ENCODE measurements at places on chromosomes 12 and 14.

GRCh38 chr12:15918066-15918465 is 6.9 kb downstream of the DERA start:
- DNase-seq, result no peak

DNA sequence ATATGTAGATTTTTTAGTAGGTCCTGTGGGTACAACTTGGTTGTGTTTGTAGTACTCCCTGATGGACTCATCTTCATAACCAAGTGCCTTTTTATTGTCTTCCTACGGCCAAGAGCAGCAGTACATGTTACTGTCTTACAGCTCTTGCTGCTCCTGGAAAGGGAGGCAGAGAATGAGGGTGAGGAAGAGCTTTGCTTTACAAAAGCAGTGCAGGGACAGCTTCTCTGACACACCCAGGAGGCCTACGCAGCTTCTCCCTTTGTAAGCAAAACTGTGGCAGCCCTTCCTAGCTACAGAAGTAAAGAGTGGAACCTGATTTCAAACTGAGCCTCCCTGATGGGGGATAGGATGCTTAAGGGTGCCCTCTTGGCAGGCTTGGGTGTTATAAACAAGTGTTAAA is 18.6 kb downstream of the MYRFL start:
- DNase-seq, result no peak

GRCh38 chr12:49314811-49315210 is 8.2 kb upstream of the TROAP start:
- no peak for DNase-seq

DNA sequence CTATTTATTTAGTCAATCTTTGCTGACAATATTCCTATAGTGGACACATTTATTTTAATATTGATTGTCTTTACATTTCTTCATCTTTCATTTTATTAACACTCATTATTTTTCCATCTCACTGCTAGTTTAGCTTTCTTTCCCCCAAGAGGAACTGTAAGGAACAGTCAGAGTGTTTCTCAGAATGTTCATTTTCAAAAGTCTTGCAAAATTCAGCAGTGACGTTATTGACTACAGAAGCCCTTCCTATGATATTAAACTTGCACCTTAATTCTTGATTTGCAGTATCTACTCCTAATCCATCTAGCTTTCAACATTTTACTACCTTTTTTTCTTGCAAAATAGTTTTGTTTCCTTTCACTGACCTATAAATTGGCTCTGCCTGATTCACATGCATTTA is 13.0 kb downstream of the CLEC2B start:
- DNase-seq, result no peak

DNA sequence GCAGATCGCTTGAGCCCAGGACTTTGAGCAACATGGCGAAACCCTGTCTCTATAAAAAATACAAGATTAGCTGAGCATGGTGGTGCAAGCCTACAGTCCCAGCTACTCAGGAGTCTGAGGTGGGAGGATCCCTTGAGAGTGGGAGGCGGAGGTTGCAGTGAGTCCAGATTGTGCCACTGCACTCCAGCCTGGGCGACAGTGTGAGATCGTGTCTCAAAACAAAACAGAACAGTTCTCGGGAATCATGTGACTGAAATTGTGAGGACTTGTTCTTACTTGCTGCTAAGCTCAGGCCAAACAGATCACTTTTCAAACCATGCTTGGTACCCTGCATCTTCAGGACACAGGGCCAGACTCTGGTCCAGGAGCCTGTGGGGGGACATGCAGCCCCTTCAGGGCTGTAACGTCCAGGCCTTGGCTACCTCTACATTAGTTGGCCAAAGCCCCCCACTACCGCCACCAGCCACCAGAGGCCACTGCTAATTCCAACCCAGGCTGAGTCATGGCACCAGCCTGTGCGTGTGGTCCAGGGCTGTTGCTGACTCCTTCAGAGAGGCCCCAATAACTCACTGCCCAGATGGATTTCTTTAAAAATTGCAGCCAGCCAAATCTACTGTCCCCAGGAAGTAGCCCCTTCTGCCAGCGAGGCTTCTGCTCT is 33.4 kb upstream of the SYNDIG1L start:
- peak; percentile 24 for DNase-seq

DNA sequence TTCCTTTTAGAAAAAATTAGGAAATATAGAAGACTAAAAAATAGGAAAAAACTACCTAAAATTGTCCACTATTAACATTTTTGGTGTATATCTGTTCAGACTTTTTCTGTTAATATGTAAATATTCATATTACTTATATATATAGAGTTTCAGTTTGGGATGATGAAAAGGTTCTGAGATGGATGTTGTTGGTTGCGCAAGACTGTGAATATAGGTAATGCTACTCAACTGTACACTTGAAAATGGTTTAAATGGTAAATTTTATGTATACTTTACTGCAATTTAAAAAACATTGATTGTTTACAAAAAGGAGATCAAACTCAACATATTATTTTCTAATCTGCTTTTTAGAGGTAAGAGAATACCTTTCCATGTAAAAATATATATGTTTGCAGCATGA is 200.9 kb downstream of the RAD51B start:
- no peak for DNase-seq

DNA sequence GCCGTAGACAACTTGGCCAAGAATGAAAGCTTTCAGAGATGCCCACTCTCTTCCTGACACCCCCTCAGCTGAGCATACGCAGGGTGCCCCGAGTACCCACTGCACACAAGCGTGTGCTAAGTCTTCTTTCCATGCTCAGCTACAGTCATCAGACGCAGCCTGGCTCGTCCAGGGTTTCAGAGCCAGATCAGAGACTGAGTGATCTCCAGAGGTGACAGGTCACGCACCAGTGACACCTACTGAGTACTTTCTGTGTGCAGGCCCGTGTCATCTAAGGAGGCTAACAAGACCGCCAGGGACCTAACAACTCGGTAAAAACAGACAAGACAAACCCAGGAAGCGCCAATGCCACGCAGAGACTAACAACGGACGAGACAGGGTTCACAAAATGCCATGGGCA is 25.1 kb downstream of the STX2 start:
- DNase-seq, result no peak

DNA sequence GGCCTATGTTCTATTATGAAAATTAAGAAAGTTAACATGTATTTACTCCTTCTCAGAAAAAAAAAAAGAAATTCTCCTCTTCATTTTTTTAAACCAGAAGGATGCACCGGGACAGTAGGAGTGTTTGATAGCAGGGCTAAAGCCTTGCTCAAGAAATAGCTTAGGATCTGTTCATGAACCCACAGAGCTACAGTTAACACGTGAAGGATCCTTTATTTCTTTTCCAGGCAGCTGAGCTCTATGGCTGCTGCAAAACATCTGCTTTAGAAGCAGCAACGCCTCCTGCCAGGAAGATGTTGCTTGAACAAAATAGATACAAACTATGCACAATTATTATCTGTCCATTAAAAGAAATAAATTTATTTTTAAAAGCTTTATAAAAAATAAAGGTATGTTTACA is 254.8 kb downstream of the PRKD1 start:
- no peak for DNase-seq

- no peak for DNase-seq
Observed at GRCh38 chr12:536751-537245, 77.1 kb downstream of the B4GALNT3 start.

DNA sequence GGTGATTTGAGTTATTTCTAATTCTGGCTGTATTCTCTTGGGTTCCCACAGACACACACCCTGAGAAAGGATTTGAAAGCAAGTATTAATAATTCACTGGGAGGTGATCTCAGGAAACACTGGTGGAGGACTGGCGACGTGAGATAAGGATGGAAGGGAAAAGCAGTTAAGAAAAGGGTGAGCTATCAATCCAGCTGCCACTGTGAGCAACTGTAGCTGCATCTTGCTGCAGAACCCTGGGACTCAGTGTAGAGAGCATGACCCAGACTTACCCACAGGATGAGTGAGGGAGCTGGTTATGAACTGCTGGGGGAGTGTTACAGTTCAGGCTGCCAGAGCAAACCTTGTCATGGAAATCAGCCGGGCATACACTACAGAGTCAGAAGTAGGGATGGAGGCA is 71.9 kb downstream of the RESF1 start:
- DNase-seq, result no peak

DNA sequence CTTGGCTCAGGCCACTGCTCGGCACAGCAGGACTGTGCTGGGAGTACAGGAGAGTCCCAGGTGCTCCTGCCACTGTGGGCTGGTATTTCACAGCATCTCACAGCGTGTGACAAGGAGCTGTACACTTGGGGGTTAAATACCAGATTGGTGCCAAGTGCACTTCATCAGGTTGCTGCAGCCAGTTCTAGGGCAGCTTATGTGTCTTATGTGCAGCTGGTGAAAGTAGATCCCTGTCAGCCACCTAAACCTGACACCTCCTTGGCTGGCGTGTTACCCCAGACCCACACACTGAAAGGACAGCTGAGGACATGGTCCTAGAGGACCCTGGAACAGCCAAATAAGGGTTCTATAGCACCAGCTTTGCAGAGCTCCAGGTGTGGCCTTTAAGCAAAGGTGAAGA is 18.9 kb downstream of the PLEKHH1 start:
- DNase-seq, result no peak

DNA sequence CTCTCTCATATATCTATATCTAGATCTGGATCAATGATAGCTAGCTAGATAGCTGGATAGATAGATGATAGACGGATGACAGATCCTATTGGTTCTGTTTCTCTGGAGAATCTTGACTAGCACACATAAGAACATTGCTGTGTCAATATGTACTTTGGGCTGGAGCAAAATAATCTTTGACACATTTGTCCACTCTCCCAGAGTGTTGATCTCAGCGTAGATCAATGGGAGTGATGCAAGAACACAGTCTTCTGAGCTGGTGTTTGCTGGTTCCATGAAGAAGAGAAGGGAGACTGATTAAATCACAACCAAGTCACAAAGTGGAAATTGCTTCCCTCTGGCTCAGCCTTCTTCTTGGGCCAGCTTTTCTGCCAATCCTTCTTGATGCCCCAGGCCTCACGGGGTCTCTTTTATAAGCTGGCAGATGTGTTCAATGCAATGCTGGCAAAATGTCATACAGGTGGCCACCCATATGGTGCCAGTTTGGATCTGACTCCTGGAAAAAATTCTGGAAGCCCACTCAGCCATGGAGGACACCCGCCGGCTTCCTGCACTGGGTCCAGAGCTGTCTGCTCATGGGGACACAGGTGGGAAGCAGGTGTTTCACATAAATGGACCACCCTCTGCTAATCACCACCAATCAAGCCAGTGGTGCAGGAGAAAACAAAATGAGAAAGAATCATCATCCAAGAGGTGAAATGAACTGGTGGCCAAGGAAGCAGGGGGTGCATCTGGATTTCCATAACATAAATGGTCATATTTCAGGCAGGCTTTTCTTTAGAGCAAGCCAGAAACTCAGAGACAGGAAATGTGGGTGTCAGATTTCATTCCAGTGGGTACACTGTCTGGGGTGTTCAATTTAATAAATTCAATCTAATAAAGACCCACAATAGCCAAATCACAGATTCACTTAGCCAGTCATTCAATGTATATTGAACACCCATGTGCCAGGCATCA is 310.3 kb downstream of the DPF3 start:
- DNase-seq, result no peak

DNA sequence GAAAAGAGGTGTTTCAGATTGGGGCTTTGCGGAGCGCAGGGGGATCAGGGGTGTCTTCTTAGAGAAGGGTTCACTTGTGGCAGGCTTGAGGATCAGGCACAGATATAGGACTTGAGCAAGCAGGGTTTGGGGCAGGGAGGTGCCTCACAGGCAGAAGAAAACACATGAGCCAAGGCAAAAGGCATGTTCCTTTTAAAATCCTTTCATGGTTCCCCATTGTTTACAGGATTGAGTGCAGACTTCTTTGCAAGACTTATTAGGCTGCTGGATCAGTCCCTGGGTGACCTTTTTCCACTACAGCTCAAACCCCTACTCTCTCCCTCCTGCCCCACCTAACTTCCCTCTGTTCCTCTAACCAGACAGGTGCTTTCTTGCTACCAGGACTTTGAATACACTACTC is 19.7 kb downstream of the HSPB8 start:
- no peak for DNase-seq

DNA sequence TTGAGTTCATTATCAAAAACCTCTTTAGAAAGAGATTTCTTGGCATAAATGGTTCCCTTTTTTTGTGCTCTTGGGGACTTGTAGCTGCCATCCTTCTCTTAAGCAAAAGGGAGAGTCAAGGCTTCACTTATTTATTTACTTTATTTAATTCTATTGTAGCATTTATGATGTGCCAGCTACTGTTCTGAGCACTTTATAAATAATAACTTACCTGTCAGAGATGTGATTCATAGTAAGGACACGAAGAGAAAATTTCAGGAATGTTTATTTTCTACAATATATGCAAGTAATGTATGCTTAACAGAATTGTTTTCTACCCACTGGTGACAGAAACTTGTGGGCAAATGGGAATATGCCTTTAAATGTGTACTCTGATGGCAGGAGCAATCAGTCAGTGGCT is 33.3 kb downstream of the TMEM117 start:
- no peak for DNase-seq

GRCh38 chr14:75254901-75255584 is 23.6 kb upstream of the FOS start:
- DNase-seq, result no peak

DNA sequence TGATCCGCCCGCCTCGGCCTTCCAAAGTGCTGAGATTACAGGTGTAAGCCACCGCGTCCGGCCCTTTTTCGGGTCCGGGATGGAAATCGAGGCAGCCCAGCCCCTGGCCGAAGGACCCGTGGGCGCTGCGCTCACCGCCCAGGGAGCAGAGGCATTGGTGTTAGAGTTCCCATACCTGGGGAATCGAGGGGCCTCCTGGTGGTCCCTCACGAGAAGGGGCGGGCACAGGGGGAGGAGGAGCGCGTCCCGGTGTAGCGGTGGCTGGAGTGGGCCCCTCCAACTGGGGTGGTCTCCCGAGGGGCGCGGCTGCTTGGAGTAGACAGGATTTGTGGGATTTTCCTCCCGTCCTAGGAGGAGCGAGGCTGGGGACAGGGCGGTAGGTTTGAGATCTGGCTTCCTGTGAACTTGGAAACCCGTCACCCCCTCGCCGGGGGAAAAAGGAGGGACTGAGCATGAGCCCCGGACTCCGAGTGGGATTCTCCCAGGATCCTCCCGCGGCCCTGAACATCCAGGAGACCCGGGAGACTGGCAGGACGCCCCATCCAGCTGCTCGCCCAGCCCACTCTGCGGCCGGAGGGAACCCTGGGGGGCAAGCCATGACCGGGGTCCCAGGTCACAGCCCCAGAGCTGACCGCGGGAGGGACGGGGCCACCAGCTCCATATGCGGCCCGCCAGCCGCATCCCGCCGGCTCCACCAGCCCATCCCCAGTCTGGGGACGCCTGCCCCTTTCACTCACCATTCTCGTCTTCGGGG is 70.9 kb downstream of the ASCL4 start:
- no peak for DNase-seq

- DNase-seq, result no peak
Observed at GRCh38 chr12:79326663-79327062, 364.1 kb downstream of the PAWR start.

GRCh38 chr12:77433799-77434198 is 368.4 kb upstream of the E2F7 start:
- DNase-seq, result no peak

DNA sequence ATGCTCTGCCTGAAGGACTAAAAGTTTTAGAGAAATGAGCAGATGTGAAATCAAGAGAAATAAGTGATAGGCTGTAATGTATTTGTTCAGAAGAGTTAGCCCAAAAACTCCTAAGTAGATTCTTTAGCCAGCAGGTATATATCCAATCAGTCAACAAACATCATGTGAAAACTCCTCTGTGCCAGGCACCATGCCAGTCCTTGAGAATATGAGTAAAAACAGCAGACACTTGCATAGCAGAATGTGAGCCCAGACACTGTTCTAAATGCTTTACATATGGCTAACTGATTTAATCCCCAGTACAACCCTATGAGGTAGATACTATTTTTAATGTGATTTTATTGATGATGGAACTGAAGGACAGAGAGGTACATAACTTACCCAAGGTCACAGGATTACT is 329.8 kb downstream of the PAWR start:
- DNase-seq, result no peak

- no peak for DNase-seq
Observed at GRCh38 chr14:36198378-36198777, 21.9 kb upstream of the PTCSC3 start.
